ENCODE measurements at places on chromosomes 7 and 10.

- no peak for DNase-seq
Observed at GRCh38 chr10:644943-645334, 44.5 kb downstream of the DIP2C start.

DNA sequence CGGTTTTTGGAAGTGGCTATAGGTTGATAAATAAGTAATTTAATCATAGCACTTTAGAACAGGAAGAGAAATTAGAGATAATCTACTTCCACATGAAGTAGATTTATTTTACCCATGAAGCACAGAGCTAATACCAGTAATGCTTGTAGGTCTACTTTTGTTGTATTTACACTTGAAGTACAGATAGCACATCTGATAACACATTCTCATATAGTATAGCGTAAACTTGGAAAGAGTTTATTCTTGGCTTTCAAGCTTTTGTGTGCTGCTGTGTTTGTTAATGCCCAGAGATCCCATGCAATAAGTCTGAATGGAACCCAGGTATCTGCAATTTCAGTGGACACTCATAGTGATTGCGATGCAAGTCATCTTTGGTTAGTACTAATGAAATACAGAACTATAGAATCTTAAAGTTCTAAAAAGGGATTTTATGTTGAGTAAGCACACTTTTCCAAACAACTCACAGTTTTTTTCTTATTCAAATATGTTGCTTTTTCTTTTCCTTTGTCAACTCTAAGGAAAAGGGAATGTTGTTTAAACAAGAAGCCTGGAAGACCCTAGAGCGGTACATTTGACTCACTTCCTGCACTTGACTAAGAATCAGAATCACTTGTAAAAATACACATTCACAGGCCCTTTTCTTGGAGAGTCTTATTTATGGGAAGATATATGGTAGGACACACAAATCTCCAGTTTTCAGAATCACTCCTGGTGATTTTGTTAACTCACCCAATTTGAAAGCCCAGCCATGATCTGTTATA, 105.8 kb downstream of the GNAI1 start:
- no peak for DNase-seq

- no peak for DNase-seq
Observed at GRCh38 chr7:55209366-55209765, 155.8 kb upstream of the LANCL2 start.

DNA sequence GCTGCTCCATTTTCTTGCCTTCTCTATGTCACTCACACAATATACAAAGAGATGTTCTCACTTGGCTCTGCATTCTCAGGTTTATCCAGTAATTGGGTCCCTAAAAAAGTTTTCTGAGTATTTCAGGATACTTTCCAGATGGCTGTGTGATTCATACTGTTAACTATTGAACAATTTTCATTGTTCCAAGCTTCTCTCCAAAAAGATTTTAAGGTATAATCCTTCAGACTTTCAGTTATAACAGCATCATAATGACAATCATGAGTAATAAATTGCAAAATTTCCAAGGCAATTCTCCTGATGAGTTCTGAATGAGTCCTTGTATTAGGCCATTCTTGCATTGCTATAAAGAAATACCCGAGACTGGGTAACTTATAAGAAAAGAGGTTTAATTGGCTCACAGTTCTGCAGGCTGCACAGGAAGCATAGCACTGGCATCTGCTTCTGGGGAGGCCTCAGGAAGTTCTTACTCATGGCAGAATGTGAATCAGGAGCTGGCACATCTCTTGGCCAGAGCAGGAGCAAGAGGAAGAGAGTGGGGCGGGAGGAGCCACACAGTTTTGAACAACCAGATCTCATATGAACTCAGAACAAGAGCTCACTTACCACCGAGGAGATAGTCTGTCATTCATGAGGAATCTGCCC, 148.1 kb downstream of the SLC16A9 start:
- DNase-seq = no peak

GRCh38 chr10:124289851-124290795, 128.6 kb downstream of the OAT start:
- DNase-seq = no peak

DNA sequence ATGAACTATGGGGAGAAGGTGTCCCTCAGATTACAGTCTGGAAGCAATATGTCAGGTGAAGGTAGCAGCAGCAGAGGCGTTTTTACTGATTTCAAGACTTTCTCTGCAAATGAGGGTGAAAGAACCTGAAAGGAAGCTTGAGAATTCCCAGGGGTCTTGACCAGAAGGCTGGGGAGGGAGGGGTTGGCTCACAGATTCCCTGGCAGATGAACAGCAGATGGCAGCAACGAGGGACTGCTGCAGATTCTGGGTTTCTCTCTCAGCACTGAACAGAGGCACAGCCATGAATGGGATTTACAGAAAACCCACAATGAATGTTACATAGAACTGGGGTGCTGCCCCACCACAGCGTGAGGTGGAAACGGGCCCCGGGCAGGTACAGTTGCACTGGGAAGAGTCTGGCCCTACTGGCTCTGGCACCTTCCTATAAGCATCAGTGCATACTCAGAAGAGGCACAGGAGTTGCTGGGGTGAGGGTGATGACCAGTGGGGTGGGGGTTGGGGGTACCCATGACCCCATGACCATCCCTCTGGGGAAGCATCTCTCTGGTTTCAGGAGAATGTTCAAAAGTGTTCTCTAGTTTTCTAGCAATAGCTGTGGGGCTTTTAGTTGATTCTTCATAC, 317.8 kb downstream of the SH2D4B start:
- DNase-seq = no peak

DNA sequence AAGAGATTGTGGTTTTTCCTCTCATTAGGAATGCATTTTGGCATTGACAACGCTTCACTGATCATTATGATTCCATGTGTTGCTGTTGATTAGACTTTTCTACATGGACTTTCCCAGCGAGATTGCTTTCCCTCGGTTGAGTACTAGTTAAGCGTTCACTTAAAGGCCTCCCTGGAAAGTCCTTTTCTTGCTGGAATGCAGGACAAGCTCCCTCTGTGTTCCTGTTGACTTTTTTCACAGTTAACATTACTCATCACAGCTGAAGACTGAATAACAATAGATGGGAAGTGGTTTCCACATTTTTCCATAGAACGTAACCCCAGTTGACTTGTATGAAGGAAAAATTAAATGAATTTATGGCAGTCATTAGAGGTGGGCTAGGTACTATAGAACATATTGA, 2.6 kb upstream of the CAV1 start:
- no peak for DNase-seq

DNA sequence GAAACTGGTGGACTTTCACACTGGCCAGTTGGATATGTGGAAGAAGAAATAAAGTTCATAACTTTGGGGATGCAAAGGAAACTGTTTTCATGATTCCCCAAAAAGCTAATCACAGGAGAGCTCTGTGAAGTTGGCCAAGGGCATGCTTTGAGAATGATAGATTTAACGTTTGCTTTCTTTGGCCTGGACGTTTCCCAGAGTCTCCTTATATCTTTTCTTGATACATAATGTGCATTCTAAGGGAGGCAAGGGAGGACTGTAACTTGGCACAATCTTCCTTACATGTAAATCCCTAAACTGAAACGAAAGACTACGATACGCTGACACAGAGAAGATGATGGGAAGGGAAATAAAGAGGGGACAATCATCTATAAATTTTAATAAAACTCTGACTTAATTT, 176.5 kb upstream of the INHBA start:
- no peak for DNase-seq

DNA sequence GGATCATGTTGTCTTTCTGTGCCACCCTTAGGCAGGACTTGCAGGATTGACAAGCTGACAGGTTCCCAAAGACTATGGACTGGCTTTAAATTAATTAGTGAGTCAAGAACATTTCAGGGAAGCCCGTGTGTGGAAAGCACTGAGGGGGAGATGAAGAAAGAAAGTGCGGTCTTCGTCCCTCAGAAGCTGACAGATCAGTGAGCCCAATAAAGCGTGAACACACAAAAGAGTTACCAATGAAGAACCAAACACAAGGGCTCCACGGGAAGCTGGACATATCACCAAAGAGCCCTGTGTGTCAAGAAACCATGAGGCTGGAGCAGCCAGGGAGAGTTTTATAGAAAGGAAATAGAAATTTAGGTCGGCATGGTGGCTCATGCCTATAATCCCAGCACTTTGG, 725.8 kb downstream of the PARD3 start:
- DNase-seq = no peak

DNA sequence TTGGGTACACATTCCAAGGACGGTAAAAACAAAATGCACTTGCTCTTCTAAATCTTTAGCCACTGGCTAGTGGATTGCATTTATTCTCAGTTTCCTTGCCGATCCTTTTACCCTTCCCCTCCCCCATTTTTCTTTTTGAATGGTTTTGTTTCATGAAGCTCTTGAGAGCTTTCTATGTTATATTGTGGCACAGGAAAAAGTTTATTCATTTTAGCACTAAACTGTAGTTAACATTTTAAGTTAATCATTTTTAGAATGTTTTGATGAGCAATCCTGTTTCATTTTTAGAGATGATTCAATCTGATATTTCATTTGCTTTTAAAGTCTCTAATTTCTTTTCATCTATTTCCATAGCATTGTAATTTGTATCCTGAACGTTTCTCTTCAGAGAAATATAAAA, 24.0 kb downstream of the ZEB1 start:
- DNase-seq = no peak

DNA sequence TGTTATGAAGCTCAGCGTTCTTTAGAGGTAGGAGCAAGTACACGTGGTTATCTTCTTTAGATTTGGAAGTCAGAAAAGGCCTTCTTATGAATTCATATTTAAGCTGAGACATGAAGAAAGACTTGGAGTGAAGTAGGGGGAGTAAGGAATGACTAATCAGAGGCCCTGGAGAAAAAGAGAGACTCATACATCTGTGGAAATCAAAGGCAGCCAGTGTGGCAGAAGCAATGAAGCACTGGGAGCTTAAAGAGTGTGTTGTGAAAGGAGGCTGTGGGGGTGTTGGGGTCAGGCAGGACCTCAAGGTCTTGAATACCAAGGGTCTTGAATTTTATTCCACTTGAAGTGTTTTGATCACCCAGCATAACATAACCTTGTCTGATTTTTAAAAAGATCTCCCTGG, 35.7 kb upstream of the FGL2 start:
- DNase-seq = no peak

GRCh38 chr10:106355450-106355849, 809.1 kb downstream of the SORCS1 start:
- no peak for DNase-seq

- DNase-seq = no peak
Observed at GRCh38 chr10:23198940-23199767, 7.0 kb downstream of the PTF1A start.

- DNase-seq = no peak
Observed at GRCh38 chr10:124606822-124607221, 137.4 kb downstream of the FAM53B start.

DNA sequence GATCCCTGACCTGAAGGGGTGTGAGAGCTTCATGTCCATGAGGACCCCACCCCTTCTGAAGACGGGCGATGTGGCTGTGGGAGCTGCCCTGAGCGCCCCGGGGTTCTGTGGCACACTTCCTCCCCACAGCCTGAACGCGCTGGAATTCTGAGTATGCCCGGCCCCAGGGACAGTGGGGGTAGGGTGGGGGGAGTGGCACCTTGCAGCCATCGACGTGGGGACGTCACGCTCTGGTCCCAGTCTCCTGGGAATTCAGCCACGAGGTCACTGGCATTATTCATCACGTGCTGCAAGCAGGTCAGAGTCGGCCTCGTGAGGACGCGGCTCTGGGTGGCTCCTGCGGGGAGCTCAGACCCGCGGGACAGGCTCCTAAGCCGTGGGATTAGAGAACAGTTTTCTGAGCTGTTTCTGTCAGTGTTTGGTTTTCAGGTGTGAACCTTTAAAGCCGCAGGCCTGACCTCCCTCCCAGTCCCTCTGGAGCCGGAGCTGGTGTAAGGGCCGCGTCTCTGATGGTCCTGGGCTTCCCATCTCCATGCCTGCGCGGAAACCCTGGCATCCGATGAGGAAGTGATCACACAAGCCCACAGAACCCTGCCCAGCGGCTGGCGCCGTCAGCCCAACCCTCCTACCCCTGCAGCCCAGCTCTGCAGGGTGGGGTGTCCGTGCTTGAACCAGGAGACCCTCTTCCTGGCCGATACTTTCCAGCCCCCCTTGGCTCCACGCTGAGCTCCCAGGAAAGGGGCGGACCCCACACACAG, 16.1 kb downstream of the GPR146 start:
- no peak for DNase-seq

- no peak for DNase-seq
Observed at GRCh38 chr7:20199015-20199737, 18.0 kb downstream of the MACC1 start.

- DNase-seq = peak; percentile 89
Observed at GRCh38 chr10:133258818-133259601, 17.7 kb downstream of the ADAM8 start.

GRCh38 chr10:3784510-3785250, at the start of gene KLF6:
KLF6 (minus strand) TSS chr10:3785209; CDS start chr10:3785014, 195 bp downstream.
- no peak for DNase-seq

- DNase-seq = no peak
Observed at GRCh38 chr7:25855854-25856782, 295.9 kb upstream of the NFE2L3 start.
